ENCODE measurements at places on chromosomes 5 and 9. TPM values are rescaled to one million over a fixed set of nuclear protein-coding genes. Genes with fewer than 3 reads are reported as not detected.

CDX1 gene
- total RNA-seq, result 0.17 TPM

MED22 gene
- 21.5 TPM for total RNA-seq

TRPM3 gene
- under 0.01 TPM for total RNA-seq

UNC5A gene
- not detected for total RNA-seq

CCL21 gene
- total RNA-seq, result not detected

SRD5A1 gene
- 49.6 TPM for total RNA-seq

FAM53C gene
- 50.3 TPM for total RNA-seq

EGFLAM gene
- 3.0 TPM for total RNA-seq

ZNF484 gene
- 10.8 TPM for total RNA-seq

OR13C2 gene
- not detected for total RNA-seq

EGFL7 gene
- total RNA-seq, result 6.3 TPM

STK10 gene
- total RNA-seq, result 28.6 TPM

GNE gene
- 42.3 TPM for total RNA-seq

ANKRD34B gene
- total RNA-seq, result not detected

GABRA6 gene
- total RNA-seq, result not detected

SMARCA2 gene
- 98.6 TPM for total RNA-seq

GHR gene
- total RNA-seq, result 3.5 TPM

CERCAM gene
- 179 TPM for total RNA-seq

MEGF10 gene
- total RNA-seq, result under 0.01 TPM

PSIP1 gene
- total RNA-seq, result 32.7 TPM

CARD6 gene
- total RNA-seq, result 18.7 TPM

IFNA8 gene
- total RNA-seq, result not detected

HAVCR1 gene
- total RNA-seq, result 0.17 TPM

DBH gene
- total RNA-seq, result not detected

PCDHGA11 gene
- total RNA-seq, result 23.0 TPM

TRAF1 gene
- 3.8 TPM for total RNA-seq

DND1 gene
- total RNA-seq, result 0.17 TPM

GCNT1 gene
- total RNA-seq, result 33.5 TPM

CREB3 gene
- 79.2 TPM for total RNA-seq

ARL10 gene
- 12.1 TPM for total RNA-seq

PCDHB3 gene
- total RNA-seq, result 0.29 TPM

Measured in smooth muscle cell of trachea (primary cell).